Stimulated activated CD4-positive, alpha-beta T cell treated with anti-CD3 and anti-CD28 coated beads, Interleukin-2, amount 100 ng/mL, for 24 hours (primary cell): ENCODE measurements at places on chromosomes 4 and X.

DNA sequence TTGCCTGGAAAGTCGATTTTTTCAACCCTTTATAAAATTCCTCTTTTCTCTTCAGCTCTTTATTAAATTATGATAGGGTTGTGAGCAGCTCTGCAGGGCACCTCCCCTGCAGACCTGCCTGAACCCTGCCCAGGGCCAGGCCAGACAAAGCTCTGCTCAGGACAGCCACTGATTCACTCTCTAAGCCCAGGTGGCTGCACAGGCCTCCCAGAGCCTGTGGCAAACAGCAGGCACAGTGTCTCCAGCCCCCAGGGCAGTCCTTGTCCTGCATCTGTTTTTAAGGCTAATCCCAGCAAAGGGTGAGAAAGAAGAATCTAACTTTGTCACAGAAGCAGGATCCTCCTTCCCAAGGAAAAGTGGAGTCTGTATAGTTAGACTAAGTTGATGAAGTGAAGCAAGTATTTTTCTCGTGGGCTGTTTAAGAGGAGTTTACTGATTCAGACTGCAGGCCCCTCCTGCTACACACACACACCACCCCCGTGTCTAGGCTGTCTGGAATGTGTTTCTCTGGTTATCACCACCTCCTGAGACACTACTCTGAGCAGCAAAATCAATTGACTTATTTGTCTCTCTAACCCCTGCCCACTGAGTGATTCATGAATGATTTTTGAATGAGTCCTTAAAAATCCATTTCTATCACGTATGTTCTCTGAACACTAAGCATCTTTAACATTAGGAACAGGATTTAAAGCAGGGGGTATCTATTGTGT lies 101.7 kb downstream of the CHIC2 start:
- no peak for DNase-seq

GRCh38 chr4:123559955-123560871 lies 163.6 kb downstream of the SPRY1 start:
- no peak for DNase-seq

DNA sequence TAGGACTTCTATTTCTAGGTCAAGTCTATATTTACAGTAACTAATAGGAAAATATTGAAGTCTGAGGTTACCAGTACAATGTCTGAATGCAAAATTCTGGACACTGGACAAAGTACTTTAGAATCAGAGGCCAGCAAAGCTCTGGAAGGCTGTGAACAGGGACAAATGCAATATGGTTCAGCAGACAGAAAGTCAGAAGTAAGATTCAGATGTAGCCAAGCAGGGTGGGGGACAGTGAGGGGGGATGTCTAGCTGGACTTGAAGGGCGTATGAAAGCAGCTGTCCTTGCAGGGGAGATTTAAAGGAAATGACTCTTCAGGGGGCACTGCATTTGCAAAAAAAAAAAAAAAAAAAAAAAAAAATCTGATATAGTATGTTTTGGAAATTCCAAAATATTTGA lies 2.9 kb downstream of the SORBS2 start:
- DNase-seq = no peak

DNA sequence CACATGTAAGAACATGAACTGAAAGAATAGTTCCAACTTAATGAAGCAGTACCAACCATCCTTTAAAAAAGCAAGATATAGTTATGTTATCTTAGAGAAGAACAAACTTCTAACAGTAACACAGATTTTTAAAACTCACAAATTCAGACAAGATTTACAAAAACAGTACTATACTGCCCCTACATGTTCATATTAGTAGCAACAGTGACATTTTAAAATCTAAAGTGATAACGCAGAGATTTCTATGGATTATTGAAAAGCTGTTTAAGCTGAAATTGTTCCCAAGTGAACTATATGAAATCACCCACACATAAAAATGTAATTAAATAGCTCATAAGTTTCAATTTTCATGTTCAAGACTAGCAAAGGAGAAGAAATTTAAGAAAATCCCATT lies 166.0 kb downstream of the FBXW7 start:
- no peak for DNase-seq

DNA sequence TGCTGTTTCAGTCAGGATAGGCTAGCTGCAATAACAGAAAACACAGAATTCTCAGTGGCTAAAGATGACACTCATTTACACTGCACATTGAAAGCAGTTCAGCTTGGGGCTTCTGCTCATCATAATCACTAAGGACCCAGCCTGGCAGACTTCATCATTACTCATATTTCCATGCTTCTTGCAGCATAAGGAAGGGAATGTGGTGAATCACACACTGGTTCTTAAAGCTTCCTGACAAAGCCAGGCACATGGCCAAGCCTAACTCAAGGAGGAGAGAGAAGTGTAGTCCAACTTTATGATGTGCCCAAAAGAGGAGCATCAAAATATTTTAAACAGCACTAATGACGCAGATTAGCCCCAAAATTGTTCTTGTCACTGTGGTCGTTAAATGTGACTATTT lies 186.5 kb downstream of the BANK1 start:
- DNase-seq = no peak

DNA sequence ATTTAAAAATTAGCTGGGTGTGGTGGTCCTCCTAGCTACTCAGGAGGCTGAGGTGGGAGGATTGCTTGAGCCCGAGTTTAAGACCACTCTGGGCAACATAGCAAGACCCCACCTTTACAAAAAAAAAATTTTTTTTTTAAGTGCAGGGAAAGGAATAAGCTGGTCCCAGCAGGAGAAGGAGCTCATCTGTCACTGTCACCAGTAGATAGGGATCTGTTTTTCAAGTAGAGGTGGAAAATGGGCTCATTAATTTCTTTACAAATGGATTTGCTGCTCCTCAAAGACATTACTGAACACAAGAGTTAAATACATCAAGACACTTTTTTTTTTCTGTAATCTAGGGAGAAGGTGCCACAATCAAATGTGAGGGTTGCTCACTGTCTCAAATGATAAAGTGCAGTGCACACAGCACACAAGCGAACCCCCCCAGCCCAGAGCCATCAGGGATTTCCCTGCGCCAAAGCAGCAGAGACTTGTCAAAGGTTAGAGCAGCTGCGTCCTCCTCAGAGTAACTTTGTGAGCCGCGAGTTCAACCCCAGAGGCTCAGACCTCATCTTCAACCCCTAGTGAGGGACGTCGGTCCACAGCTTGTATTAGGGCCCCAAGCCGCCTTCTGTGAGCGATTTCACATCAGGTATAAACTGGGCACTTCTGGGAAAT lies 14.3 kb upstream of the MTNR1A start:
- no peak for DNase-seq

GRCh38 chrX:97629597-97629985 lies 745.9 kb downstream of the RPA4 start:
- DNase-seq = no peak

GRCh38 chr4:156827519-156827918 lies 144.1 kb downstream of the PDGFC start:
- no peak for DNase-seq

DNA sequence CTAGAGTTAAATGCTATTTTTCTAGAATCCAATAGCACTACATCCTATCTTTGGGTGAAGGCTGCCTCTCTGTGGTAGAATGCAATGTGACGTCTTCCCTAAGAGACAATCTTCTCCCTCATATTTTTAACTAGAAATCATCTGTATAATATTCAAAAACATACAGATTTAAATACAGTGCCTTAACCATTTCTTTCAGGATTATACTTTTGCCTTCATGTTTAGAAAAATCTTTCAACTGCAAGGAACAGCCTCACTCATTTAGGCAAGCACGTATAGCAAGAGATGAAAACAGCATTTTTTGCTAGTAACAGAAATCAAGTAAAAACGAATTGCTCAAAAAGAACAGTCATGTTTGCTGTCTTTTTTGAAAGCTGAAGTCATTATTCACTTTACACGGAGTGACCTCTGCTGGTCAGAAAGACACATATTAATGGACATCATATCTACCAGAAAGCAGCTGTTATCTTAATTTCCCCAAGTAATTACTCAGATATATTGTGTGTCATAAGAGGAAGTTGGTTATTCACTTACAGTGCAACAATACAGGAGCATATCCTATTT lies 422.3 kb downstream of the STPG2 start:
- DNase-seq = no peak

DNA sequence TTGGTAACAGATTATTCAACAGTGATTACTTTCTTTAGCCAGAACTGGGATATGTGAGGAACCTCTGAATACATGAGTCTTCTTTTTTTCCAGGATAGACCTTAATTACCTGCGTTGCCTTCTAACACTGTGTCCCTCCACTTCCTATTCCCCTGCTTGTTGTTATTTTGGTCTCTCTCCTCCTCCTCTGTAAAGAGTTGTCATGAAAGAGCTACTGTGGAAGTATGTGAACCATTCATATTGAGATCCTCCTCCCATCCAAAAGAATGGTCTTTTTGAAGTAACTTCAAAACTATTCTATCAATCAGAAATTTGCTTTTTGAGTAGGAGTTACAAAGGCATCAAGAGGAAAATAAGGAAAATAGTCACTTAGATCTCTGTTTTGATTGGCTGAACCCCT lies 420.0 kb upstream of the TENM3 start:
- DNase-seq = no peak

GRCh38 chr4:5988086-5988845 lies 30.0 kb downstream of the C4orf50 start:
- no peak for DNase-seq

DNA sequence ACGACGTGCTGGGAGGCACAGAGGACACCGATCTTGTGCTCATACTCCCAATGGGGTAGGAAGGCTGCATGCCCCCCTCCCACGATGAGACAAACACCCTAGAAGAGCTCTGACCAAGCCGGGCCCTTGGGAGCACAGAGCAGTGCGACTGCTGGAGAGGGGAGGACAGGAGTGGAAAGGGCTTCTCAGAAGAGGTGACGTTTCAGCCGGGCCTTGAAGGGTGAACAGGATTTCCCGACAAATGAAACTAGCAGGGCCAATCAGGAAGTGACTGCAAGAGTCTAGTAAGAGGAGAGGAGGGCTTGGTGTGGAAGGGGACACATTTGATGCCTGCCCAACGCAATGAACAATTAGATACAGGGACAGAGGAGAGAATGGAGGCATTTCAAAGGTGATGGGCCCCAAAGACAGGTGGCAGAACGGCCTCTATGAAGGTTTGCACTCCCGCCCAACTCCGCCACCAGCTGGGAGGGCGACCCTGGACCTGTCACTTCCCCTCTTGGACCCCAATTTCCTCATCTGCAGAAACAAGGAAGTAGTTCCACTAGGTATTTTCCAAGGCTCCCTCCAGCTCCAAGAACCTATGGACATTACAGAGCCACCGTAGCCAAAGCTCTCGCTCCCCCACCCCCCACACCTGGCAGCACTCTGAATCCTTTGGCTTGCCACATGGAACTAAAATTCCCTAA lies 3.9 kb downstream of the HCFC1 start:
- DNase-seq = no peak

GRCh38 chr4:180636696-180637404 lies 1606.4 kb upstream of the TENM3 start:
- no peak for DNase-seq

GRCh38 chr4:88489100-88489761 lies 32.3 kb downstream of the HERC5 start:
- no peak for DNase-seq

GRCh38 chr4:62953752-62954151 lies 1455.5 kb downstream of the TECRL start:
- DNase-seq = no peak

- DNase-seq = no peak
These were observed 5.0 kb upstream of the DDX60L start for GRCh38 chr4:168485156-168485910.

DNA sequence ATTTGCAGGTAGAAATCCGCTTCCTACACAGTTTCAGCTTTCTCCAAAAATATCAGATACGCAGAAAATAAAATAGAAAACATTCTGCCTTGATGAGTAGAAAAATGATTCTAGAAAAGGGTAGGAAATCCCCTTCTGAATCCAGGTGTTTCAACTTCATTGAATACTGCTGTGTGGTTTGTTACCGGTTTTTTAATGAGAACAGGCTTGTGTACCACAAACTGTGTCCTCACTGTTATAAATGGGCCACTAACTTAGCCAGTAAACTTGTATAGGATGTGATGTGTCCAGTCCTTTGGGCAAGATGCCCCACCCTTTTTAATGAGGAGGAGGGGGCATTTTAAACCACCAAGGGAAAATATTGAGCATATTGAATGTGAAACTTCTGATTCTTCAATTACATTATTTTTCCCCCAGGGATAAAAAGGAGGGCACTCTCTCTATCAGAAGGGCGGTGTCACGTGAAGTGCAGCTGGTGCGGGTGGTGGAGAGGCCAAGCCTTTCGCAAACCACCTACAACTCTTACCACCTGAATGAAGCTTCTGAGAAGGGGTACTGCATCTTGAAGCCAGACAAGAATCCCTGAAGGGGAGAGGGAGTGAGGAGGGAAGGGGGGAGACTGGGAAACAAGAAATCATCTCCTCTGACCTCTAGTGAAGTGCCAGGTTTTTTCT lies 4.5 kb downstream of the CXXC4 start:
- DNase-seq = no peak

GRCh38 chr4:39458505-39459300 lies at the start of the genes LIAS and RPL9:
TSS of gene LIAS (plus strand) at chr4:39459056. CDS start at chr4:39459118, 62 bp downstream.
TSS of gene RPL9 (minus strand) at chr4:39458922. CDS start at chr4:39458439, 483 bp downstream.
- peak; percentile 90 for DNase-seq

GRCh38 chrX:153602601-153603000 lies 3.7 kb upstream of the CCNQ start:
- DNase-seq = no peak

DNA sequence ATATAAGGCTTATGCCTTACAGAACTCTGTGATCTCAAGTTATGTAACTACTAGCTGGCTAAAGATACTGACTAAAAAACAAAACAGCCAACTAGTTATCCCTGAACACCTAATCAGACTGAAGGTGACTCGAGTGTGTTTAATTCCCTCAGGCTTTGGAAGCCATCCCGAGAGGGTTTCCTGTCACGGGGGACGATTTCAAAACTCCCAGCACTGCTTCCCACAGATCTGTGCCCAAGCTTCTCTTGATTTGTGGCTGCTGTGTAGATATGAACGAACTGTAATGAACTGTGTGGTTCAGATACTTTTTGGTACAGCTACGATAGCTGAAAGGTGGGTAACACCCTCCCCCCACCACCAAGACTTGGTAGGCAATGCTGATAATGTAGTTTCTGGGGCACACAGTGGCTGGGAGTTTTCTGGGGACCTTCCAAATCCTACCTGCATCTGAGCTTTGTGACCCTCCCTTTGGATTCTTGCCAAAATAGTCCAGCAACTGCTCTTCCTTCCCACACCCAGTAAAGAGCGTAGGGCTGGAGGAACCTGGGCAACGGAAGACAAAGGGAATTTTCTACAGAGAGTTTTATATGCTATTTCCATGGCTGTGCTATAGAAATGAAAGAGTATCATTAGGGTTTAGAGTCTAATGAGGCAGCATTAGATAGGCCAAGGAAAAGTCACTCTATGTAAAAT lies 148.8 kb downstream of the MGST2 start:
- DNase-seq = no peak
